ENCODE measurements at places on chromosomes 5 and 9. TPM values are rescaled to one million over a fixed set of nuclear protein-coding genes. Genes with fewer than 3 reads are reported as not detected.

The MLANA gene
- not detected for total RNA-seq

GRCh38 chr5:146748533-146748932 lies 130.0 kb downstream of the PPP2R2B start:
- DNase-seq, result no peak

- no peak for DNase-seq
These were observed 51.4 kb downstream of the SMARCA2 start for GRCh38 chr9:2066312-2067273.

The KCNN2 gene
- 4.6 TPM for total RNA-seq

- no peak for DNase-seq
These were observed 3.8 kb upstream of the EXOC3 start for GRCh38 chr5:439181-439580.

The TMEM232 gene
- 1.3 TPM for total RNA-seq

DNA sequence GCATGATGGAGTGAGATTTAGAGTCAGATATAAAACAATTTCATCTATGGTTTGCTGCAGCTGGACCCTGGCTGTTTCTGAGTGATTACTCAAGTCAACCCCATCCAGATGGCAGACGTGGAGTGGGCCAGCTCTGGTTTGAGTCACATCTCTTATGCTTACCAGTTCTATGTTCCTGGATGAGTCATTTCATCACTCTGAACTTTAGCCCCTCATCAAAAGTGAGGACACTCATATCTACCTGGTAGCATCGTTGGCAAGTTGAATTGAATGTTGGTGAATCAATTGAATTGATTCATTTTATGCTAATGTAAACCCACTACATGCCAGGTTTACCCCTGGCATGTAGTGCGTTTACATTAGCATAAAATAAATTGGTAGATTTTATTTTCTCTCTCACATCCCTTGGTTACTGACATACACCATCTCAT lies 176.4 kb downstream of the FGF18 start:
- no peak for DNase-seq

- DNase-seq, result no peak
These were observed 16.3 kb downstream of the FBXW11 start for GRCh38 chr5:171989946-171990712.

DNA sequence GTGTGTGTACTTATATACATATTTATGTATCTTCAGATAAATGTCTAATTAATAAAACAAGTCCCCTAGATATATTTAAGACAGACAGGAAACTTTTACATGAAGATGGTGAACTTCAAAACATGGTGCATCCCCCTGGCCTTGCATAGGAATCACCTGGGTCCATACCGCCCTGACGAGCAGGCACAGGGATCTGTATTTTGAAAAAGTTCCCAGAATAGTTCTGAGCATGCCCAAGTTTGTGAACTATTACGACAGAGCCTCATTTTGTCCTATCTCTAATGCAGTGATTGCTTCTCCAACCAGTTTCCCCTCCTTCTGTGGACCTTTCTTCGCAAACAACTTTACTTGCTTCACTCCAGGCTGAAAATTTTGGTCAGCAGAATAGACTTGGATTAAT lies 98.1 kb downstream of the APBA1 start:
- DNase-seq, result no peak

The IL4 gene
- not detected for total RNA-seq

DNA sequence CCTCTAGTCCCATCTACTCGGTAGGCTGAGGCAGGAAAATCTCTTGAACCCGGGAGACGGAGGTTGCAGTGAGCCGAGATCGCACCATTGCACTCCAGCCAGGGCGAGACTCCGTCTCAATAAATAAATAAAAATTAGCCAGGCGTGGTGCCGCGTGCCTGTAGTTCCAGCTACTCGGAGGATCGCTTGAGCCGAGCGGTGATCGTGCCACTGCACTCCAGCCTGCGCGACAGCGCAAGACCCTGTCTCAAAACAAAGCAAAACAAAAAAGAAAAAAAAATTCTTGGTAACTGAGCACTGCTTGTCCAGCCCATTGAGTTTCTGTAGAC lies 710 bp upstream of the WDR55 start:
- no peak for DNase-seq

Measured in body of pancreas (tissue), 4 donors.